CD4-positive, alpha-beta T cell treated with Interleukin-2 at 100 ng/mL for 4 hours (primary cell): ENCODE measurements at places on chromosomes 13 and 19.

- DNase-seq, result no peak
Measured at GRCh38 chr13:81246556-81246955, 905.6 kb upstream of the SPRY2 start.

- DNase-seq, result peak; percentile 60
Measured at GRCh38 chr13:21638319-21639282, 32.3 kb upstream of the FGF9 start.

DNA sequence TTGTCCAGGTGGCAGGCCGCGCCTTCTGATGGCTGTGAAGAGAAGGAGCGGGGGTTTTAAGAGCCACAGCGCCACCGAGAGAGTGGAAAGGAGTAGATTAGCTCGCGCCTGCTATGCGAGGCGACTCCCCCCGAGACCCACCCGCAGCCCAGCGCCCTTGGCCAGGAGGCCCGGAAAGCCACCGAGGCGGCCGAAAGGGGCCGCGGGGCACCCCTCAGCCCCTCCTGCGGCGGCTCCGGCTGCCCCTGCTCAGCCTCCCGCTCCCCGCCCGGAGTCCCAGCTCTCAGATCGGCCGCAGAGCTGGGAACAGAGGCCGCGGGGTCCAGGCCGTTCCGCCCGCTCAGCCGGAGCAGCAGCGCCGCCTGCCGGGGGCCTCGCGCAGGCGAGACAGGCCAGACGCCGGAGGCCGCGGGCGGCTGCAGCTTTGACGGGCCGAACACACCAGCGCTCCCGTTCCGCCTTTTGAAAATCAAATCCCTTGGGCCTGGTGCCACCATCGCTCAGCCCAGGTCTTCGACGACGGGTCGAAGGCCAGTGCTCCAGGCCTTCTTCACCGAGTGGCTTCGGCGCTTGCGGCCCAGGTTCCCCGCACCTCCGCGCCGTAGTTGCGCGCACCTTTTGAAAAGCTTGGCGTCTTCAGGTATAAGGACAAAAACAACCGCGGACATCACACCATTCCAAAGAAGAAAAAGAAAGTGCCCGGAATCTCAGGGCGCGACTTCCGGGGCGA is 15.3 kb downstream of the CDX2 start:
- peak; percentile 36 for DNase-seq

- DNase-seq, result no peak
Measured at GRCh38 chr13:51167393-51168191, 54.6 kb upstream of the FAM124A start.

GRCh38 chr19:39038098-39038497 is 5.7 kb upstream of the FBXO27 start:
- DNase-seq, result no peak

DNA sequence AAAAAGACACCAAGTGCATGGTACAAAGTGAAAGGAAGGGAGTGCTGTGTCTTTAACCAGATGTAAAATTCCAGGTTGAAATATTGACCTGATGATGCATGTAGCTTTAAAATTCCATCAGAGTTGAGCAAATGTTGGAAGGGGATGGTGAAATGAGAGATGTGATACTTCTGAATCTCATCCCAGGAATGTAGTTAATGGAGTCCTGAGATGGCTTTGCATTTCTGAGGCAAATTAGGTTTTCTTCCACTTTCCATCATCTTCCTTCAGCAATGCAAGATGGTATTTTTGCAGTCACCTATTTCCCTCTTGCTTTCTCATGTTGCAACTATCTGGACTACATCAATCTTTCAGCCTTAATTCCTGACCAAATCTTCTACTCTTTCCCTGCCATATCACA is 194.1 kb upstream of the MIR17HG start:
- no peak for DNase-seq

DNA sequence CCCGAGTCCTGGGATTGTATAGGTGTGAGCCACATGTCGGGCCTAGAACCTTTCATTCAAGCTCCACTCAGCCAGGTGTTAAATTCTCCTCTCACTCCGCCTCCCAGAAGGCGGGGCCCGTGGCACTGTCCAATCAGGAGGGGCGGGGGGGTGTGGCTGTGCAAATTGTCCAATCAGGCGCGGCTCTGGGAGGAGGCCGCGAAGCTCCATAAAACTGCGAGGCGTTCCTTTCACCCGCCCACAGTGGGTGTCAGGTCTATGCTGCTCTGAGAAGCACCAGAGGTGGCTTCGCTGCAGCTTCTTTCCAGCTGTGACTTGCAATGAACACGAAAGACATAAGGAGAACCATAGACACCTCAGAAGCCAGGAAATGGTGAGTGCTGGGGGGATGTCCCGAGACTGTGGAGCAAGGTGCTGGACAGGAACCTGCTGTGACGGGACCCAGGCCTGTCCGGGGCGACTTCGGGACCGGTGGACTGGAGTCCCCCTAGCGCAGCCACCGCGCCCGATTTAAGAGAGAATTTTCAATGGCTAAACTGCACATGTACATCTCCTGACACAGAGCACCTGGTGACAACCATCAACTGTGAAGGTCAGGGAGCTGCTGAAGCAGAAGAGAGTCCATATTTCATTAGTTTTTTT is 3.0 kb upstream of the ZNF136 start:
- no peak for DNase-seq

DNA sequence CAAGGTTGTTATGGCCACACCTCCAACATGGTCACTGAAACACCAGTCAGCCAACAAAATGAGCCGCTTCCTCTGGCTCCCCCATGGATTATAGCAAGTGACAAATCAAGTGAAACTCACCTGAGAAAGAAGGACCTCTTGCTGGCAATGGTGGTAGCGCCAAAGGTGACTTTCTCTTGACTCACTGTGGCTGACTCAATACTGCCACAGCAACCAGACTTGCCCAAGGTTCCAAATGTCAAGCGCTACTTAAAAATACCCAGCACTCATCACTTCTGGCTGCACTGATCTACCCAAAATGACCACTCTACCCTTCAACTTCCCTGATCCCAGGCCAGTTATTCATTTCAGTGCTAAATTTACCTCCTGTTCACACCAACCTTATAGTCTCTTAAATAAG is 495.5 kb downstream of the FOXO1 start:
- no peak for DNase-seq
